ENCODE measurements at places on chromosomes 3 and 15.

- peak; percentile 3 for DNase-seq
Measured at GRCh38 chr15:101451266-101451799, 38.2 kb downstream of the PCSK6 start.

- no peak for DNase-seq
Measured at GRCh38 chr3:69868841-69869420, 129.7 kb downstream of the MITF start.

DNA sequence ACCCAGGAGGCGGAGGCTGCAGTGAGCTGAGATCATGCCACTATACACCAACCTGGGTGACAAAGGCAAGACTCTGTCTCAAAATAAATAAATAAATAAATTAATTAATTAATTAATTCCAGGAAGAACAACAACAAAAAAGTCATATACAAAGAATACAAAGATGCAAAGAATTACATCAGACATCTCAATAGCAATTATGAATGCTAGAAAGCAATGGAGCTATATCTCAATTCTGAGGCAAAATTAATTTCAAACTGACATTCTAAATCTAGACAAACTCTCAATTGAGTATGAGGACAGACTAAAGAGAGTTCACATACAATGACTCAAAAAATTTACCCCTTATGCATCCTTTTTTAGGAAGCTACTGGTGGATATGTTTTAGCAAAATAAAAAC is 69.6 kb upstream of the CTNNB1 start:
- no peak for DNase-seq

GRCh38 chr15:92061511-92062195 is 208.1 kb downstream of the SLCO3A1 start:
- no peak for DNase-seq

GRCh38 chr3:39222462-39222861 is 30.1 kb upstream of the XIRP1 start:
- DNase-seq, result no peak

GRCh38 chr3:71010726-71011455 is 572.6 kb downstream of the FOXP1 start:
- peak; percentile 59 for DNase-seq

GRCh38 chr3:189389346-189389745 is 217.6 kb downstream of the TPRG1 start:
- no peak for DNase-seq

DNA sequence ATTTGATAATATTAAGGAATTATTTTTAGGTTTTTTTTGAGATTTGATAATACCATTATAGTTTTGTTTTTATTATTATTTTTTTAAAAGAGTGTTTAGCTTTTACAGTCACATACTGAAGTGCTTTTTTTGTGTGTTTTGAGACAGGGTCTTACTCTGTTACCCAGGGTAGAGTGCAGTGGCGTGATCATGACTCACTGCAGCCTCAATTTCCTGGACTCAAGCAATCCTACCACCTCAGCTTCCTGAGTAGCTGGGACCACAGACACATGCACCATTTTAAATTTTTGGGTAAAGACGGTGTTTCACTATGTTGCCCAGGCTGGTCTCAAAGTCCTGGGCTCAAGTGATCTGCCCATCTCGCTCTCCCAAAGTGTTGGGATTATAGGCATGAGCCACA is 73.0 kb downstream of the SUMF1 start:
- no peak for DNase-seq

DNA sequence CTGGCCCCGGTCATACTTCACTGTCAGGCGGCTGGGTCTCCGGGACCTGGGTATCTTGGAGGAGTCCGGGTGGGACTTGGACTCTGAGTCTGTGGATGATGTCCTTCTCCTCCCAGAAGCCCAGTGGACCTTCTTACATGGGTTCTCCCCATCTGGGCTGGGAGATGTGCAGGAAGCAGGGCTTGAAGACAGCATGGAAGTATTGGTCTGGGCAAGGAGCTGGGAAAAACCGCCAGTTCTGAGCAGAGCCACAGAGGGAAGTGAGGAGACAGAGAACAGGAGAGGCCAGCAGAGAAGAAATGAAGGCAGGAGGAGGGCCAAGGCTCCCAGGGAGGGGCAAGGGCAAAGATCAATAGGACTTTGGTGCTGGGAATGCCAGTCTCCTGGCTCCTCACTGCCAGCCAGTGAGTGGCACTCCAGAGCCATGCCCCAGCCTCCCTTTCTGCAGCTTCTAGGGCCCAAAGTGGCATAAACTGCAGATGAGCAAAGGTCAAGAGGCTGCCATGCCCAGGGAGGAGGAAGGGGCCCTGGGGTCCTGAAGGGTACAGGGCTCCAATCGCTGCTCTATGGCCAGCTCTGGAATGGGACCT is at the start of gene PPP1R14D:
PPP1R14D (minus strand) TSS at position 262 of the 590 bp plus-strand sequence; CDS start at position 195, 67 bp downstream.
- no peak for DNase-seq

DNA sequence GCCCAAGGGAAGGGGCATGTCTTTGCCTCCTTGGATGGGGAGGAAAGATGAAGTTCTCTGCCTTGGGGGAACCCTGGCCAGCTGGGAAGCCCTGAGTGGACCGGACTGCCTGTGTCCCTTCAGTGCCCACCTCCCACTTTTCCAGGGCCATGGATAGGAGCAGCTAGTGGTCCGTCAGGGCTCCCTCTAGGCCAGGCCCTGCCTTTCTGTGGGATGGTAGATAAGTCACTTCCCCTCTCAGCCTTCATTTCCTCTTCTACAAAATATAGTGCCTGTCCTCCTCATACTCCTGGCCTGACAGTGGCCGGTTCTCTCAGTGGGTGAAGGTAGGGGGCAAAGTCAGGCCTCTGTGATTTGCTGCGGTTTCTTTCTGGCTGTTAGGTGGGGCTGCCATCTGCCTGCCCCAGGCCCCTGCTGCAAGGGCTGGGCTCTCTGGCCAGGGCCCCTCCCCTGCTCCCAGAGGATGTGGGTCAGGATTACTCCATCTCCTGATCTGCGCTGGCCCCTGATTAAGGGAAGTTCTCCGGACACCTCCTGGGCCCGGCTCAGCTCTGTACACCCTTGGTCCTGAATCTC is 1.4 kb downstream of the PLEKHO2 start:
- DNase-seq, result no peak

DNA sequence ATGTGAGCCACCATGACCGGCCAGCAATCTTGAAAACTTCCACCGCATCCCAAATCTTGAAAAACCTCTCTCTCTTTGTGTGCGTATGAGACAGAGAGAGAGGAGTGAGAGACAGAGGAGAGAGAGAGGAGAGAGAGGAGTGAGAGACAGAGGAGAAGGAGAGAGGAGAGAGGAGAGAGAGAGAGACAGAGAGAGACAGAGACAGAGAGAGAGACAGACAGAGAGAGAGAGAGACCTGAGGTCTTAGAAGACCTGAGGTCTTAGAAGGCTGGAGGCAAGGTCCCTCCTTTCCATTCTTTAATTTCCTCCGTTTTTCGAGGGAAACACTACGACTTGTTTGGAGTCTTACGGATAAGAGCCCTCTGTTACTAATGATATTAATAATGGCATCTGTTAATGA is 39.5 kb downstream of the TMEM40 start:
- no peak for DNase-seq

GRCh38 chr3:152870027-152870426 is 35.1 kb downstream of the P2RY1 start:
- DNase-seq, result no peak

DNA sequence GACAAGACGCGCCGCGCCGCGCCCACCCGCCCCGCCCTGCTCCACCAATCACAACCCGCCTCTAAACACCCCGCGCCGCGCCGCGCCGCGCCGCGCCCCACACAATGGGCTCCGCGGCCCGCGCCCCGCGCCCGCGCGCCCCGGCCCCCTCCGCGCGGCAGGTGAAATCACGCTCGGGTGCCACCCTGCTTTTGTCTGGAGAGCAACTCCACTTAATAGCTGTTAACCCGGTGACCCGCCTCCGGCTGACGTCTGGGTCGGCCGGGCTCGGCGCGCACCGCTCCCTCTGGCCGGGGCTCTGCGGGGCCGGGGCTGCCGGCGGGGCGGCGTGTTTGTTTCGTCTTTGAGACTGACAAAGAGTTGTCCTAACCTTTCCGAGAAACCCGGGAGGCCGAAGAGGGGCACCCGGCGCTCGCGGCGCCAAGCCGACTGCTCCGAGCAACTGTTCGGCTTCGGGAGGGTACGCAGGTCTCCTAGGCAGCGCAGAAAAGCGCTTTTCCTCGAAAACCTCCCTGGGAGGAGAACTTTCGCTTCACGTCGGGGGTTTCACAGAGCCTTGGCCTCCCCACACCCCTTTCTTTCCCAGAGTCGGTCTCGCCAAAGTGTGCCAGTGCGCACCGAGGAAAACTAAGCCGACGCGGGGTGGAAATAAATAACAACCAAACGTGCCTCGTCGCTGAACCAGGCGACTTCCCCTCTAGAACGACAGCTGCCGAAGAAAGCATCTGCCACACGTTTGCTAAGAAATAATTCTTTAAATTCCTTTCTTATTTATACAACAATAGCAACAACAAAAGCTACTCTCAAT is 518.4 kb downstream of the FOXP1 start:
- no peak for DNase-seq

GRCh38 chr3:48621461-48621869 is at the start of gene TMEM89:
Gene TMEM89 (minus strand): TSS chr3:48621769. CDS start chr3:48621756, 13 bp downstream.
- no peak for DNase-seq

DNA sequence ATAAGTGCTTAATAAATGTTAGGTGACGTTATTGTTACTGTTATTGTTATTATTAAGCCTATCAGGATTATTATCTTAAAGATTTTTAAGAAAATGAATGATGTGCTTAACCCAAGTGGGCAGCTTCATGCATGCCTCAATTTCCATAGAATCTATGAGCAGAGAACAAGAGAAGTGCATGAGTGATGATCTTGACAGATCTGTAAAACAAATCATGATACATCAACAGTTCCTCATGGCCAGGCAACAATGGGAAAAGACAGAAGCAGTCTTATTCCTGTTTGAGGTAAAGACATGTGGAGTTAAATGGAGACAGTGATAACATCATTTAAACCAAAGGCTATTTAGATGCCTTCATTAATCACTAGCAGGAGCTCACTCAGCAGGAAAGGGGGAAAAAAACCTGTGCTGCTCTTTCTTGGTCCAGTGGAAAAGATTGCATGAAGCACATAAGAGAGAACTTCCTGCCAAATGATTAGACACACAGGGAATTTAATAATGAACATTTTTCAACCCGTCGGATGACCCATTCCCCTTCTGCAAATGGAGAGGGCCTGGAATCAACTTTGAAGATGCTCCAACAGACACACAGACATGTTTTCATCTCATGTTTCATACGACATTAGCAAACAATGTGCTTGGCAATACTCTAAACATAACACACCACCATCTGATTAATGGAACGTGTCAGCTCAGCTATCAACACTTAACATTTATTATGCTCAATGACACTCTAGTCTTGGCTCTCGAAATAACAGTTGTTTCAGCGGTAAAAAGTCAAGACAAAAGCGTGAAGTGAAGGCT is 212.2 kb upstream of the LRRN1 start:
- no peak for DNase-seq

DNA sequence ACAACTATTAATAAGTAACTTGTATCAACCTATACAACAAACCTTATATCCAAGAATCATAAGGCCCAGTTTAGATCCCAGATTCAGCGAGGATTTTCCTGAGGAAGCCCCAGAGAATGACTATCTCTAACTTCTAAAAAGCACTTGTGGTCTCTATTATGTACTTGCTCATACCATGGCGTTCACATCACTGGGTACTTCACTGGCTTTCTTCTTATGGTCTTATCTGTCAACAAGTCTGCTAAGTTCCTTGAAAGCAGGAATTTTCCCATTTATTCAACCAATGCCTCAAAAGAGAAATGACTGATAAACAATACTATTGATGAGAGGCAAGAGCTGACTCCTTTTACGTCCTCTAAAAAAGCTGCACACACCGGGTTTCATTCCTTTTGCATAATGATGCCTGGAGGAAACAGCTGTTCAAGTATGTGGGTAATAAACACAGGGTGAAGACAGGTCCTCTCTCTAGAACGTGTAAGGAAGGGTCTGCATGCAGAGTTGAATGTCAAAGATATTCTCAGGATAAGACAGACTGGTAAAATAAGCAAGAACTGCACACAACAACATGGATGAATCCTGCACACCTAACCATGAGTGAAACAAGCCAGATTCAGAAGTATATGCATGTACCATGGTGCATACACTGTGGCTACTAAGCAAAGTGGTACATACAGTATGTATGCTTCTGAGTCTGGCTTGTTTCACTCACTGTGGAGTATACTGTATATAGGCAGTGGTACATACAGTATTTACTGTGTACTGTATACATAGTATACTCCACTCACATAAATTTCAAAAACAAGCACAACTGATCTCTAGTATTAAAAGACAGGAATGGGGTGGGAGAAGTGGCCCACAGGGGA is 408.7 kb downstream of the SHQ1 start:
- no peak for DNase-seq

DNA sequence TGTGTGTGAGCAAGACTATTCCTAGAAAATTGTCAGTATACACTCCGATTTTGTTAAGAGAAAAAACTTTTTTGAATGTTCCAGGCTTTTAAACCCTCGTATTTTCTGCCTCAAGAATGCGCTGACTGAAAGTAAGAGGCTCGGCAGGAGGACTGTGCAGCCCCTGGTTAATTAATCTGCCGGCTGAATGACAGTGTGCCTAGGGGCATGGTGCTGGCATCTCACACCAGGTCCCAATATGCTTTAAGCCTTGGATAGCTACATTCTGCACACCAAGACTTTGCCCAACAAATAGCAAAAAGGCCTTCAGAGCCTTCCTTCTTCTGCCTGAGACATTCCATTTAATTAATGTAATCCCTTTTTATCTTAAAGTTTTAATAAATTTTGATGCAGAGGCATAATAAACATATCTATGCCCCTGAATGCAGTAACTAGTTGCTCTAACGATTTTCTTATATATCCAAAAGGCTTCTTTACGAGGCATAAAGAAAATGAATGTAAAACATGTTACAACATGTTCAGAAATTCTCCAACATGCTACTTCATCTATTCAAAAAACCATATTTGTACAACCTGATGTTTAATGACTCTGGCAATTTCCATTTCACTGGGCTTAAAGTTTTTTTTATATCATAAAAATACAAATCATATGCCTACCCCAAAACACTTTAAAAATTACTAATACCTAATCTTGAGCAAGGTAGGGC is 37.9 kb downstream of the DPH6 start:
- DNase-seq, result no peak

DNA sequence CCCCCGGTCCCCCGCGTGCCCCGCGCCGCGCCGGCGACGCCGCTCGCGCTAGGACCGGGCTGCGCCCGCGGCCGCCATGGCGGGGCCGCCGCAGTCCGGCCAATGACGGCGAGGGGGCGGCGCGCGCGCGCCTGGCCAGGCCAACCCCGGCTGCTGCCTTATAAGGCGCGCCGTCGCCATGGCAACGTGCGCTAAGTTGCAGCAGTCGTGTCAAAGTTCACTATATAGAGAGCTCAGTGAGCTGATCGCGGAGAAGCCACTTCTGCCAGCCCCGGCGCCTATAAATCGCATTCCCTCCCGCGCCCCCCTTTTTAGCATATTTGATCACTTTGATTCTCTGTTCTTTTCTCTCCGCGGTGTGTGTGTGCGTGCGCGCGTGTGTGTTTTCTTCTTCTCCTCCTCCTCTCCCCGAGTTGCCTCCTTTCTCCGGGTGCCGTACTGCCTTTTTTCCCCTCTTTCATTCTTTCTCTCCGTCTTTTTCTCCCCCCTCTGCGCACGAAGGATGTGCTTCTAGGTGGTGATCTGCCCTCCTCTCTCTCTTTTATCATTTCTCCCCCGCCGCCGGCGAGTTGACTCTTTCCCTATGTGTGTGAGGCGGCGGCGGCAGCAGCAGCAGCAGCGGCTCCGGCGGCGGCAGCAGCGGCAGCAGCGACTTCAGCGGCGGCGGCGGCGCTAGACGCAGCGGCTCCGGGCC is at the start of gene NR2F2:
NR2F2 (plus strand) TSS at position 251 of the 694 bp plus-strand sequence. CDS start 1,406 bp downstream, outside the sequence.
- DNase-seq, result peak; percentile 47

Data from stimulated activated CD8-positive, alpha-beta memory T cell treated with anti-CD3 and anti-CD28 coated beads, Interleukin-2, amount 100 ng/mL, for 48 hours (primary cell).